Pancreas (tissue), 10 donors: ENCODE measurements at places on chromosomes 4 and X. TPM values are rescaled to one million over a fixed set of nuclear protein-coding genes. Genes with fewer than 3 reads are reported as not detected.

VEGFC gene
- total RNA-seq: 1.2 TPM

TMPRSS11E gene
- 0.20 TPM for total RNA-seq

C4orf36 gene
- 0.35 TPM for total RNA-seq

TRIM61 gene
- 0.41 TPM for total RNA-seq

XG gene
- not detected for total RNA-seq
